SIG-M5 (cell line): ENCODE measurements at places on chromosomes 6 and 20.

DNA sequence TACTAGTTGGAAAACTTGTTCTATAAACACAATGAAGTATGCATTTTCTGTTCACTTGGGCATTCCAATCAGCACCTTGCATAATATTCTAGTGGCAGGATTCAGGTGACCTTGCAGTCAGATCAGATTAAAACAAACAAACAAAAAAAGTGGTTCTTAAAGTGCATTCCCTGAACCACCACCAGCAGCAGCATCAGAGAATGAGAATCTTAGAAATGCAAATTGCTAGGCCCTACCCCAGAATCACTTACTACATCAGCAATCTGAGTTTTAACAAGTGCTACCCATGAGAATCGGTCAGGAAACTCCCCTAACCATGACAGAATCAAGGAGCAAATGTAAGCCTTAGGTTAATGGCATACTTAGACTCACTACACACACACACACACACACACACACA, 41.7 kb downstream of the SNAP25 start:
- no peak for DNase-seq

DNA sequence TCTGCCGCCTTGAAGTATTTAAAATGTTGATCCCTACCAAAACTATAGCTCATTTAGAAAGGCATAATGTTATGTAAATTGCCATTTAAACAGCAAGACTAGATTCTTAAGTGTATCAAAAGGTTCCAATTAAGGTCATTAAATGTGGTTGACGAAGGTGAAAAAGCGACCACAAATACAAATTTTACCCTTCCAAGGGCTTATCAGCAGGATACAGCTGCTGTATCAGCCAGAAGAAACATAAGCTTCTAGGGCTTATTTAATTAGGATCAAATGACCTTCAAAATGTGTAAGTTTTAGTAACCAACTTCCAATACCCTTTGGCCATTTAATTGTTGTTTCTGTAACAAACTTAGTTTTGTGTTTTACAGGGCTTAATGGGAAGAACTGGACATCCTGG, 139.9 kb downstream of the COL9A1 start:
- DNase-seq: no peak

GRCh38 chr6:118697554-118697953, 46.2 kb upstream of the CEP85L start:
- DNase-seq: no peak

DNA sequence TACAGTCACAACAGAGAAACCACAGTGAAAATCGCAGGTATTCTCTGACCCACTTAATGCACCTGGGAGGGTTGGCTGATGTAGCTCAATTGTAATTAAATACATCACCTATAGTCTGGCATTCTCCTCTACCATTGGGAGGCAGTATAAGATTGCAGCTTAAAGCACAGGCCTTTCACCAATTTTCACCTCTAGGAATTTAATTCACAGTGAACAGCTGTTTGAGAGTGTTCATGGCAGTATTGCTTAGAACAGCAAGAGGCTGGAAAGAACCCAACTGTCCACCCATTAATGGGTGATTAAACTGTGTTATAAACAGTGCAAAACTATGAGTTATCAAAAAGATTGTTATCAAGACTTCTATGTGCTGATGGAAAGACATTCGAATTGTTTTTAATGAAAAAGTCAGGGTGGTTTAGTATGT, 2.0 kb downstream of the EDEM2 start:
- no peak for DNase-seq
